ENCODE measurements at places on chromosomes 6 and 20. TPM values are rescaled to one million over a fixed set of nuclear protein-coding genes. Genes with fewer than 3 reads are reported as not detected.

PTK6 gene
- total RNA-seq, result 0.18 TPM

SHLD1 gene
- total RNA-seq, result 0.74 TPM

LINC00237 gene
- total RNA-seq, result not detected

SH3BGRL2 gene
- 7.2 TPM for total RNA-seq

HLA-DQA1 gene
- total RNA-seq, result not detected

LMBRD1 gene
- total RNA-seq, result 30.6 TPM

Data from smooth muscle cell of the umbilical artery (primary cell).